ENCODE measurements at places on chromosomes 13 and 19.

DNA sequence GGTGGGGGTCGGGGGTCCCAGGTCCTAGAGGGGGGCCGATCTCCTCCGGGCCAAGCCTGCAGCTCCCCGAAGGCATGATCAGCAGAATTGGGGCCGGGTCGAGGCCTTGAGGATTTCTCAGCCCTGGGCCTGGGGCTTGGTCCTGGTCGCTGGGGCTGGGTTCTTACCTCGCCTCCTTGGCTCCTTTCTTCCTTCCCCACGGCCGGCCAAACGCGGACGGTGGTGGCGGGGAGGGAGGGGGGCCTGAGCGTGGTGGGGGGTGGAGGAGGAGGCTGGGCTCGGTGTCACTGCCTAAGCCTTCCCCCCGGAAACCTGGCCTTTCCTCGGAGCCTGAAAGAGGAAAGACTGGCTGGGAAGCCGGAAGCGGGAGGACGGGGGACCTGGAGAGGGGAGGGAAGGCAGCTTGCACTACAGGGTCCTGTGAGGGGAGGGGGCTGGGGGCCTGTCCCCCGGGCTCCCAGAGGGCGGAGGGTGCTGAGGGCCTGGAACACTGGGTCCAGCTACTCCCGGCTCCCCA, at the start of gene ZNF579:
TSS of gene ZNF579 (minus strand) at position 221 of the 517 bp plus-strand sequence. CDS start 1,209 bp downstream, outside the sequence.
- peak; percentile 92 for DNase-seq

DNA sequence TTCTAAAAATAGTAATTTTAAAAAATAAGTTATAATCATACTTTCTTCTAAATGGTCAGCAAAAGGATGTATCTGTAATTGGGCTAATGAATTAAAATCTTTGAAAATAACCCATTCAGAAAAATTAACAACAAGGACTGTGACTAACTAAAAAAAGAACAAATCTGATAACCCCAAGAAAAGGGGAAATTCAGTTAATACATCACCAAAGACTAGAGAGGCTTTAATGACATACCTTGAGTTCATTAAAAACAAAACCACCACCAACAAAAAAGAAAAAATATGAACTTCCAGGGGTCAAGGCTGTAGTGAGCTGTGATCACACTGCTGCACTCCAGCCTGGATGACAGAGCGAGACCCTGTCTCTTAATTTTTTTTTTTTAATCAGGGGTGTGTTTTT, 121.8 kb downstream of the TBC1D4 start:
- DNase-seq: no peak

DNA sequence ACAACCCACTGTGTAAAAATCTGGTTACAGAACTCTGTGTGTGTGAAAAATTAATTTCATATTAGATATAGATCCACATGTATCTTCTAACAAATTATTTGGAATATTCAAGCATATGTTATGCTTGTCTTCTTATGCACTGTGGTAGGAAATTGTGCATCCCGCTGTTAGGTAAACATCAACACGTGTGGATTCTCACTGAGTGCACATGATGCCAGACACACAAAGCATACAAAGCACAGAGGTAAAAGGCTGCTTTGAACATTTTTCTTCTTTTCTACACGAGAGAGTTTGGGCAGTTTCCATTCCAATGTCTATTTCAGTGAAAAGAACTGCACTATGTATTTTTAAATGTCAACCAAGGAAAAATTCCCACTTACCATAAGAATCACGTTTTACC, 354.9 kb downstream of the PCDH9 start:
- no peak for DNase-seq

- peak; percentile 40 for DNase-seq
These were observed 44.9 kb downstream of the ZNF611 start for GRCh38 chr19:52689843-52690368.

DNA sequence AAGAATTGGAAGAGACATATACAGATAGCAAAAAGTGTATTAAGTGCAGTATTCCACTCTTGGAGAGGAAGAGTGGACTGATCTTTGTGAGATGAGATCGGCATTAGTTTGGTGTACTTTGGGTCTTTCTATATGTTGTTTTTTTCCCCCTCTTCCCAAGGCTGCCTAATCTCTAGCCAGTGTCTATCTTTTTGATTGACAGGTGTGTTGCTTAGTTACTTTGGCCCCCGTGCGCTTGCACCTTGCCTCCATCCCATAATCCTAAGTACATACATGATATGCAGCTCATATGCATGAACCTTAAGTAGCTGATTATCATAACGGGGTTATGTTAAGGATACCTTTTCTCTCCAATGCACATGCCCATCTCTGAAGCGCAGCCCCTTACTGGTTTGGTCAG, 4.3 kb upstream of the SLC7A10 start:
- DNase-seq: no peak

DNA sequence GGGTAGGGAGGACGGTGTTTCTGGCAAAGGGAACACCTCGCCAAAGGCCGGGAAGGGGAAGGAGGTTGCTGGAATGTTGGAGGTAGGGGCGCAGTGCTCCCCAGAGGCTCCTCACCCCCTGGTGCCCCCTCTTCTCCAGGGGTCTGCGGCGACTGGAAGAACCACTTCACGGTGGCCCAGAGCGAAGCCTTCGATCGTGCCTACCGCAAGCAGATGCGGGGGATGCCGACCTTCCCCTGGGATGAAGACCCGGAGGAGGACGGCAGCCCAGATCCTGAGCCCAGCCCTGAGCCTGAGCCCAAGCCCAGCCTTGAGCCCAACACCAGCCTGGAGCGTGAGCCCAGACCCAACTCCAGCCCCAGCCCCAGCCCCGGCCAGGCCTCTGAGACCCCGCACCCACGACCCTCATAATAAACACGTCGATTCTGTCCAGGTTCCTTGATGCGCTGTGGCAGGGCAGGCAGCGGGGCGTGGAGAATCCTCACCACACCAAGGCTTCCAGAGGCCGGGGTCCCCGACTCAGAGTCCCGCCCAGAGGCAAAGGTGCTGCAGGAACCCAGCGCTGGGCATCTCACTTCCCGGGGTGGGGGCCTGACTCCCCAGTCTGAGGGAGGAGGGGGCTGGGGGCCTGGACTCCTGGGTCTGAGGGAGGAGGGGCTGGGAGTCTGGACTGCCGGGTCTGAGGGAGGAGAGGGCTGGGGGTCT, 7.4 kb upstream of the SPACA4 start:
- no peak for DNase-seq

DNA sequence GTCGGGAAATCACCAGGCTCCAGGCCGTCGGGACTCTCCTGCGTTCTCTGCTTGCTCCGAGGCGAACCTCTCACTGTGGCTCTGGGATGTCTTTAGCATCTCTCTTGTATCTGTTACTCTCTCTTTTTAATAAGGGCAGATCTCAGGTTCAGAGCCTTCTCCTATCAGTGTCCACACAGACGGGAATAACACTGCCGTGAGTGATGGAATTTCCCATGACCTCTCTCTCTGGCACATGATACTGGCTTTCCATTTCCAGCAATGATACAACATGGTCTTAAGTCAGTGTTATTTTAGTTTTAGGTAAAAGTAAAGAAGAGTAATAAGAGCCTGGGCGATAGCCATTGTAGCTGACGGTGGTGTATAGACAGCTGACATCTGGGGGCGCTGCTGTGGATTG, 9.3 kb downstream of the ZNF444 start:
- no peak for DNase-seq

GRCh38 chr19:9130965-9131364, 4.2 kb upstream of the OR7G3 start:
- no peak for DNase-seq
